ENCODE measurements at places on chromosomes 1 and 21. TPM values are rescaled to one million over a fixed set of nuclear protein-coding genes. Genes with fewer than 3 reads are reported as not detected.

IKBKE gene
- total RNA-seq: 12.8 TPM

CELA2A gene
- not detected for total RNA-seq

ZNF648 gene
- not detected for total RNA-seq

SPATA46 gene
- not detected for total RNA-seq

ST6GALNAC3 gene
- 0.16 TPM for total RNA-seq

All from cardiac atrium fibroblast (primary cell).